ENCODE measurements at places on chromosomes 12 and 14.

- peak; percentile 71 for DNase-seq
Observed at GRCh38 chr12:11778713-11779685, 129.5 kb downstream of the ETV6 start.

- no peak for DNase-seq
Observed at GRCh38 chr12:47938594-47938993, 24.8 kb upstream of the TMEM106C start.

DNA sequence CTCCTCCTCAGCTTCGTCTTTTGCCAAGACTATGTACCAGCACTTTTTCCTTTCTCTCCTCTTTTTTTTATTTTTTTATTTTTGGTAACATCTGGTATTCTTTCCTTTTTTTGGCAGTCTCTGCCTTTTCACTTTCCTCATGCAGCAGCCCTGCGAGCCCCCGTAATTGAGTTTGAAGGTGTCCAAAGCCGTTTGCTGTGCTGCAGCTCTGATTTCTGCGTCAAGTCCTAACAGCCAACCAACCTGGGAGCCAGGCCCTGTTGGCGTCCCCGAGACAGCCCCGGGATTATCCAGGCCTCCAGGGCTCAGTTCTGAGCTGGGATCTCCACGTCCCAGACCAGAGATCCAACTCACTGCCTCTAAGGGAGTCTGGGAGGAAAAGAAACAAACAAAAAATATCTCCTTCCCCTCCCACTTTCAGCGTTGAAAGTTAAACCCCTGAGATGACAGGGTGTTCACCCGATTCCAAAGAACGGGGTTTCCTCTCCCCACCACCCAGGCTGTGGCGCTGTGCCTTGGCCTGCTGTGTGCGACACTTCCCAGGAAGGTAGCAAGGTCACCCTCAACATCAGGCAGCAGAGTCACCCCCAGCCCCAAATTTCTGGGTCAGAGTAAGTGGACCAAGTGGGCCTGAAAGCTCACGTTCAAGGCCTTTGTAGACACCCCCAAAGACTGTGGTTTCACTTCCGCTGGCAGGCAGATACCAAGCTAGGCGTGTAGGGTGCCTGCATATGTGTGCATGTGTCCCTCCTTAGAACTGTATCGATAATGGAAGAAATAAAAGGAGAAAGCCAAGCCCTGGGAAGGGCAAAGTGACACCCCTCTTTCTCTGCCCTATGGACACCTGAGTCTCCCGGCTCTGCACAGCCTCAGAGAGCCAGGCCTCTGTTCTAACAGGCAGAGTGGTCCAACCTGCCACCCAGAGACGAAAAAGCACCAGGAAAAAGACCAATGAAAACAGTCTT, 11.1 kb downstream of the BCL11B start:
- no peak for DNase-seq

DNA sequence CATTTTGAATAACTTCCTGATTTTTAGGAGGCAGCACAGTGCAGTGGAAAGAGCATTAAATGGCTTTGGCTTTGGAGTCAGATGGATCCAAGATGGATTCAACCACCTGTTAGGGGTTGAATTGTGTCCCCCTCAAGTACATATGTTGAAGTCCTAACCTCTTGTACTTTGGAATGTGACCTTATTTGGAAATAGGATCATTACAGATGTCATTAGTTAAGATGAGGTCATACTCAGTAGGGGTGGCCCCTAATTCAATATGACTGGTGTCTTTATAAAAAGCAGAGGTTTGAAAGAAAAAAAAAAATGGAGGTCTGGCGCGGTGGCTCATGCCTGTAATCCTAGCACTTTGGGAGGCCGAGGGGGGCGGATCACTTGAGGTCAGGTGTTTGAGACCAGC, 18.8 kb downstream of the ATP5MC2 start:
- DNase-seq: peak; percentile 3

GRCh38 chr12:110245369-110245772, 35.7 kb upstream of the ATP2A2 start:
- DNase-seq: peak; percentile 4

- DNase-seq: no peak
Observed at GRCh38 chr14:41607966-41608663, 1.4 kb downstream of the LRFN5 start.

DNA sequence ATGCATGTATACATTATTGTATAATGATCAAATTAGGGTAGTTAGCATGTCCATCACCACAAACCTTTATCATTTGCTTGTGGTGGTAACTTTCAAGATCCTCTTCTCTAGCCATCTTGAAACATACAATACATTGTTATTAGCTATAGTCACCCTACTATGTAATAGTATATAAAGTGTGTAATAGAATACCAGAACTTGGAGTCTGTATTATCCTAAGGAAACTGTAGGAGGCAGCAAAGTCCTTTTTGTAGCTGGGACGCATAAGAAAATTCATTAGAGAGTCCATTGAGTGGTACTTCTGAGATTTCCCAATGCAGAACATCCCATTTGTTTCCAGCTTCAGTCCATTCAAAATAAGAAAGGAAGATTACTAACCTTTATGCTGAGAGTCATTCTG, 325.9 kb upstream of the LRFN5 start:
- DNase-seq: no peak

DNA sequence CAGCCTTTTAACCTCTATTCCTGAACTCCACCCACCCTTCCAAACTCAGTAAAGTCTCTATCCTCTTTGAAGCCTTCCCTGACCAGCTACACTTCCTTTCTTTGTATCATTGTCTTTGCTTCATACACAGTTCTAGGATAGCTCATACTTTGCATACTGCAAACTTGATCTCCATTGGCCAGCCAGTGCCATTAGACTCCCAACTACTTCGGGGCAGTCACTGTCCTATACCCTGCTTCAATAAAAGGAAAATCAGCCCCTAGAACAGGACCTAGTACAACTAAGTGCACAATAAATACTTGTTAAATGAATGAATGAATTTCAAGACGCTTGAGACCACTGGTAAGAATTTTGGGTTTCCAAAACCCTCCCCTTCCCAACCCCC, 521 bp upstream of the PIP4K2C start:
- DNase-seq: no peak

DNA sequence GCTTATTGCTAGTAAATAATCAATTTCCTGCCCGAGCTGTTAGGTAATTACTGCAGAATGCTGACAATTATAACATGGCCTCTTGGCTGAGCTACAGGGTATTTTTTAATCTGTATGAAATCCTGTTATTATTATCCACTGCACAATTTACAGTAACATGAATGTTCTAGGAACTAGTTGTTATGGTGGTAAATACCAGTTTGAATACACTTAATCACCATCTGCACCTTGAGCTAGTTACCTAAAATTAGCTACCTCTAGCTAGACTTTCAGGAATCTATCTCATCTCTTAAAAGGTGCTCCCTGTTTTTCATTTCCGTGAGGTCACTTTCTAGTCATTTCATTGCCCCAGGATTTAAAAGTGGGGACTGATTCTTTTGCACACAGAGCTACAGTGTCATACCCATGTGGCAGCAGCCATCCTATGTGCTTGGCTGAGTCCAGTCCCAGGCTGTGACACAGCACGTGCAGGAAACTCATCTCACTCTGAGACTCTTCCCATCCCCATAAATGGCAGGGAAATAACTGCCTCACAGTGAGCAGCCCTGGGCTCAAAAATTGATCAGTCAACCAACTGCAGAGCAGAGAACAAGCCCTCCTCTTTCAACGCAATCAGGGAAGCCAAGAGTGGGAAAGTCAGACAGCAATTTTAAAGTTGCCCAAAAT, 37.6 kb downstream of the DCP1B start:
- DNase-seq: no peak

- peak; percentile 41 for DNase-seq
Observed at GRCh38 chr14:86574778-86575129, 1044.8 kb downstream of the FLRT2 start.

GRCh38 chr14:59150990-59151389, 37.5 kb upstream of the DAAM1 start:
- DNase-seq: no peak

- no peak for DNase-seq
Observed at GRCh38 chr14:102828151-102828550, 50.9 kb downstream of the TRAF3 start.

DNA sequence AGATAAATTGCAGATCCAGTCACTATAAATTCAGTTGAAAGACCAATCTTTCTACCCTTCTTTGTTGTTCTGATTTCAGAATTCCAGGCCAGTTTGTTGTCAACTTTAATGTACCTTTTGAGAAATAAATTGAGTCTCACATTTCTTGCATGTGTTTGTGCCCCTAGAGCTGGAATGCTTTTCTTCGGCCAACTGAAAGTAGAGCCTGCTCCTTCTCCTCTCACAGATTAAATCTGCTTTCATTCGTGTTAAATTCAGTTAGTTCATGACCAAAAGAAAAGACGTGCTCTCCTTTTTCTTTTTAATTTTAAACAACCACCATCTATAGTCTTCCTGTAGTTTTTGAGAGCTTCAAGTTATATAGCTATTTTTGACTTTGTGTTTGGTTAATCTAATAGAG, 22.9 kb downstream of the SOCS2 start:
- no peak for DNase-seq

- no peak for DNase-seq
Observed at GRCh38 chr12:6437586-6437985, 7.2 kb upstream of the CD27 start.

DNA sequence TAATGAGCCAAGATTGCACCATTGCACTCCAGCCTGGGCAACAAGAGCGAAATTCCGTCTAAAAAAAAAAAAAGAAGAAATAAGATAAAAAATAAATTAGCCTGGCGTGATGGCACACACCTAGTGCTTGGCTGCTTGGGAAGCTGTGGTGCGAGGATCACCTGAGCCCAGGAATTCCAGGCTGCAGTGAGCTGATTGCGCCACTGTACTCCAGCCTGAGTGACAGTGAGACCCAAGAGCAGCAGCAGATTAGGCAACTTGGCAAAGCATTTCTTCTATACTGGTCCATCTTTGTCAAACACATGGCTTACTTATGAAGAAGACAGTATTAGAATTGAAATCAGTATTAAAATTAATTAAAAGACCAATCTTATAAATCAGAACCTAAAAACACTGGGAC, 6.3 kb downstream of the GON7 start:
- no peak for DNase-seq

DNA sequence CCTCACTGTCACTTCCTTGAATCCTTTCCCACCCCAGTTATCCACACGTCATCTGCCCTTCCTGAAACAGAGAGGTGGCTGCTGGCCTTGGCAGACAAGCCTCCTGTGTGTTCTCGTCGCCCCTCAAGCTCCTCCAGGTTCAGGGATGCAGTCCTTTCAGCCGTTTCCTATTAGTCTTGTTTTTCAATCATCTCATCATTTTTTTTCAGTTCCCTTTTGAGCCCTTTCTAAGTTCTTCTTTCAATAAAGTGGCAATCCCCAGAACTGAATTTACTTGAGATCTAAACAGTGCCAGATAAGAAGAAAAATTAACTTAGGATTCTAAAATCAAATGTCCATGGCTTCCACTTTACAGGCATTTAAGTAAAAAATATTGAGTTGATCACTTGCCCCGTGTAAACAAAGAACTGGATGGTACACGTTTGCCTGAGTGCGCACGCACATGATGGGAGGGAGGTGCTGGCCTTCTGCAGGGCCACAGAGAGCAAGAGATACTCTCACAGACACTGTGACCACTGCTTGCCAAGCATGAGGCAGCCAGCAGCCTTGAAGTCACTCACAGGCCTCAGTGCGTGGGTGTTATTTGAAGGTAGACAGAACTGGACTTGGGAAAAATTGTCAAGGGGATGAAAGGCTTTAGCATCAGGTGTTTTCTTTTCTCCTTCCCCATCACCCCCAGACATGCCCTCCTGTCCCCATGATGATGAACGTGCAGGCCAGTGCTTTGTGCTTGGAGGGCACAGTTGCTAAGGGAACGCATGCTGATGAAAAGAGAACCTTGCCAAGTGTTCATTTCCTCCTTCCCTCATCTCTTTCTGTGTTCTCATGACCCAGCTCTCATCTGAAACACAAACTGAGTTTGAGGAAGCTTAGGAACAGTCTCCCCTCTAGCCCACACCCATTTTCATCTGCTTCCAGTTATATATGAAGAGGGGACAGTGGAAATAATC, 408.3 kb downstream of the EGLN3 start:
- DNase-seq: no peak

DNA sequence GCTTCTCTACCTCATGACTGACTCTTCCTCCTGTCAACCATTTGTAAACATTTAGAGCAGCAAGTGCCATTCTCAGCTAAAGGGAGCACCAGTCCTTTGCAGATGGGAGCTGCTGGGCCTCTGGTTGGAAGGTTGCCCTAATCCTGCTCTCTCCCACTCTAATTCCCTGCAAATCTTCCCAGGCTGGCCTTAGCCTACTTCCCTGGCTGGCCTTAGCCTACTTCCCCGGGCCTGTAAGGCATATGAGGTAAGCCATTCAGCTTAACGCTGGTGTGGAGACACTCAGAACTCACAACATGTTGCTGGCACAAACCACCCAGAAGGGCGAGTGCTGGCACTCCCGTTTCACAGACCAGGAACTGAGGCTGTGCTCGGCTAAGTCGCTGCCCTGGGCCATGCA, 69.0 kb downstream of the CPSF2 start:
- DNase-seq: no peak

Measured in fibroblast of skin of back (primary cell).